ENCODE measurements at places on chromosomes 16 and 17.

DNA sequence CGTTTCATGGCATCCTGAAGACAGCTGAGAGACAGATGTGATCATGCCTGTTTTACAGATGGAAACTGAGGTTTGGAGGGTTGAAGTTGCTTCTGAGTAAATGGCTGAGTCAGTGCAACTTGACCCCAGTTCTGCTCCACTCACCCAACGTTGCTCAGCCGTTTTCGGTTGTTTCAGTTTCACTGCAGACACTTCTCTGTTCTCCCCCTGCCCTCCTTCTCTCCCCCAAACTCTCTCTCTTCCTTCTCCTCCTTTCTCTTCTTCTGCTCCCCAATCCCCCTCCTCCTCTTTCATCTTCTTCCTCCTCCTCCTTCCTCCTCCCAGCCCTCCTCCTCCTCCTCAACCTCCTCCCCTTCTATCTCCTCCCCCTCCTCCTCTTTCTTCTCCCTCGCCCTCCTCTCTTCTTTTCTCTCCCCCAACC lies 9.4 kb upstream of the CEP20 start:
- no peak for DNase-seq

- DNase-seq: no peak
These were observed 12.1 kb downstream of the THRA start for GRCh38 chr17:40074871-40075200.

GRCh38 chr16:2774161-2774891 lies 2.8 kb downstream of the ELOB start:
- no peak for DNase-seq

DNA sequence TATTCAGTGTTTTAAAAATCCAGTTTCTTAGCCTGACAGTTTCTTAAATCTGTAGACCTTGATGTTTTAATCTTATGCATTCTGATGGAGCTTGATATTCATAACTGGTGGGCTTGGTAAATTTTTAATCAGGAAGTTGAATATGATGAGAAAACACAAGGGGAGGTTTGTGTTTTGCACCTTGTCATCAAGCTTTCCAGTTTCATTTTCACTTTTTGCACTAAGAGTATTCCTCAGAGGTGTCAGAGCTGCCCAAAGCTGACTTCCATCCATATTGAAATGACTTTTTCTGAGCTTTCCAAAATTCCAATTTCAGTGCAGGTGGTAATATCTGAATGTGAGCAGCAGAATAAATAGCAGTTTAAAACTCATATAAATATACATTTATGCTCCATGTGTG lies 555.0 kb upstream of the RBFOX1 start:
- DNase-seq: no peak
